ENCODE measurements at places on chromosomes 6 and 20.

DNA sequence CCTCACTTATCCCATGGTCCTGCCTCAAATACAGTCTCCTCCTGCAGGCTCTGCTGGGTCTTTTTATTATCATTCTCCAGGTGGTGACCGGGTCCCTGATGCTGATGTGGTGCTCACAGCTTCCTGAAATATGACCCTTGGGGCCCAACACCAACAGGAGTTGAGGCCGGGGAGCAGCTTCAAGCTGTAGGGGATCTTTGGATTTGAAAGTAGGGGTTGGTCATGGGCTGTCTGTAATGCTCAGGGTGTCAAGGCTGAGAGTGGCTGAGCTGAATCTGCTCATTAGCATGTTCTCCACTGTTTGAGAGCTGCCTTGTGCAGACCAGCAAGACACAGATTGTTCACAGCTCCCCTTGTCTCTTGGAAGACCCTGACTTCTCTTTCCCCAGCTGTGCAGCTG lies 35.5 kb downstream of the HLA-F start:
- no peak for DNase-seq

- no peak for DNase-seq
Measured at GRCh38 chr20:49395183-49395582, 87.3 kb downstream of the KCNB1 start.

DNA sequence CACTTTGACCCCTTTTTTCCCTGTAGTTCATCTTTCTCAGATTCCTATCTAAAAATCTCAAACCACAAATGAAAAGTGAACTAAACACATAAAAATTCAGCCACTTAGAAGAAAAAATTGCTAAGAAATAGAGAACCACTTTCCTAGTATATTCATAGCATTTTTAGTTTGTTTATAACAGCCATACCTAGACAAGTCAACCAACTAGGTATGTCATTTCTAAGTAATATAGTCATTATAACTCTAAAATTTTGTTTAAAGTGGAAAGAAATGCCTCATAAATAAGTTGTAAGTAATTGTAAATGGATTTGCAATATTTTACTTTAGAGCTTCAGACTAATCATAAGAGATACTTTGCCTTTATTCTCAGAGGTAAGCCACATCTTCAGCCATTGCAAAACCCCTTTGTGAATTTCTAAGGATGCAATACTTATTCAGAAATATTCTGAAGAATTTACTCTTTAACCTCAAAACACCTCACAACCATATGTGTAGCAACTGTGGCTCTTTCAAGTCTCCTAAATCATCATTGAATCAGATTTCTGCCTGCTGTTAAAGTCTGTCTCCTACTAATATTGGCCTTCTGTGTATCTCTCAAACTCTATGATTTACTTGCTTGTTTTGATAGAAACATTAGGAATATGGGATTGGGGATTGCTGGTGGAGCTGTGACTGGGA lies 6.9 kb upstream of the SUMO4 start:
- DNase-seq, result no peak

DNA sequence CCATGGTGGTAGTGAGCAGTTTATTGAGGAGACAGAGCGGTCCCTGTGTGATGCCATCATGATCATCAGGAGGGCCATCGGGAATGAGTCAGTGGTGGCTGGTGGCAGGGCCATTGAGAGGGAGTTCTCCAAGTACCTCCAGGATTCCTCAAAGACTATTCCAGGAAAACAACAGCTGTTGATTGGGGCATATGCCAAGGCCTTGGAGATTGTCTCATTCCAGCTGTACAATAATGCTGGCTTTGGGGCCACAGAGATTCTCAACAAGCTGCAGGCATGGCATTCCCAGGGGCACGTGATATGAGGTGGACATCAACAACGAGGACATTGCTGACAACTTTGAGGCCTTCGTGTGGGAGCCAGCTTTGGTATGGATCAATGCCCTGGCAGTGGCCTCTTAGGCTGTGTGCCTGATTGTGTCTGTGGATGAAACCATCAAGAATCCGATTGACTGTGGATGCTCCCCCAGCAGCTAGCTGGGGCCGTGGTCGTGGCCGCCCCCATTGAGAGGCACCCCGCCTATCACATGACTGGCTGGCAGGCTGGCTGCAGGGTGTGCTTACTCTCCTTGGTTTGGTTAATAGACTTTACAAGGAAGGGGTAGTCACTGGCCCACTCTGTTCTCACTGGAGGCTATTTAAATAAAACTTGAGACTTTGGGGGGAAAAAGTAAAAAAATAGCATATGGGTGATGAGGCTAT lies 16.7 kb downstream of the RAET1E start:
- no peak for DNase-seq

- DNase-seq, result no peak
Measured at GRCh38 chr6:44219053-44219814, 2.5 kb downstream of the MYMX start.

GRCh38 chr6:24922170-24922569 lies 13.6 kb downstream of the RIPOR2 start:
- no peak for DNase-seq

GRCh38 chr6:135231469-135231844 lies 50.3 kb downstream of the MYB start:
- DNase-seq, result no peak

DNA sequence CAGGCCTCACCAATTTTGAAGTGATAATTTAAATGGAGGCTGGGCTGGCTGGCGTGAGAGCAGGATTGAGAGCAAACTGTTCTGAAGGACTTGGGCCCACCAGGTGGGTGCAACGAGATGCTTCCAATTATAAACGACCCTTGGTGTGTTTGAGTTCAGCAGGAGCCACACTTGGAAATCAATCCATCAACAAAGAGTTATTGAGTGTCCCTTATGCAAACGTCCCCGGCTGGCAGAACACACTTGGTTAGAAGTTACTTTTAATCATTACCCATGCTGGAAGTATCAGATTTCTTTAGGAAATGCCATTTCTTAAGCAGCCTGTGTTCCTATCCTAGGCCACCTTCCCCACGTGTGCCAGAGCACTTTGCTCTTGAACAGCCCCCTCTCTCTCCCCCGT lies 37.8 kb upstream of the ZNF831 start:
- DNase-seq, result no peak

DNA sequence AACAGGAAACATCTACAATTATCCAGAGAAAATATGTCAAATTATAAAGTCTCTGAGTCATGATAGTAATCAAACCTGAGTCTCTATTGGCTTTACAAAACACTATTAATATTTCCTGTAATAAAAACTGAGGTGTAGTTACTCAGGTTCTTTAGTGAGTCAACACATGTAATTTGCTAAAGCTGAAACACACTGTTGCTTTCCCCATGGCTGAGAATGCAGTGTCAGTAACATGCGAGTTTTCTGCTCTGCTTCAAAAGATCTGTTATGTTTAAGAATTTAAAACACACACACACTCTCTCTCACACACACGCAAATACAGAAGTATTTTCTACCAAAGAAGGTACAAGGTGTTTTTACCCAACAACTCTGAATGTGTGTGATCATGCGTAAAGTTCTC lies 38.6 kb downstream of the ATXN1 start:
- no peak for DNase-seq

DNA sequence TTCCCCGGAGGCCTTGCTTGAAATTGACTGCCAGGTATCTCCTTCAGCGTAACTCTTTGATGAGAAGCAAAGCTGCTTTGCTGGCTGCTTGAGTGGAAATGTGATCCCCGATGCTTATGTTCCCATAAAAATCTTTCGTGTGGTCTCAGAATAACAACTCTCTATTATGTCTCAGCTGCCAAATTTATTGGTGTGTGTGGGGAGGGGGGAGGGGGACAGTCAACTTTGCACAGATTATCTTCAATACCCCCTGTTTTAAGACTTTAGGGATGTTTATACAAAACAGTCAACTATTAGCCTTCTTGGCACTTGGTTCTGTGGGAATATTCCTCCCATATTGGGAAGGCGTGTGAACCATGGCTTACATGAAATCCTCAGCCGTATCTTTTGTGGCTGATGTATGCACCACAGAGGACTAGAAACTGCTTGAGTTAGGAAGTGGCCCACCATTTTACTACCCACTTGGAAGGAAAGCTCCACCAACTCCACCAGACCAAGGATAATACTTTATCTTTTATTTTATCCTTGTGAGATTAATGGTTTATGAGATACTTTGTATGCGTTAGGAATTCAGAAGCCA lies 101.5 kb upstream of the SLC24A3 start:
- no peak for DNase-seq

GRCh38 chr6:56556751-56557540 lies 85.7 kb downstream of the DST start:
- DNase-seq, result no peak

GRCh38 chr6:21590346-21590745 lies 3.2 kb upstream of the SOX4 start:
- no peak for DNase-seq

- no peak for DNase-seq
Measured at GRCh38 chr20:7790189-7790588, 150.1 kb downstream of the HAO1 start.

DNA sequence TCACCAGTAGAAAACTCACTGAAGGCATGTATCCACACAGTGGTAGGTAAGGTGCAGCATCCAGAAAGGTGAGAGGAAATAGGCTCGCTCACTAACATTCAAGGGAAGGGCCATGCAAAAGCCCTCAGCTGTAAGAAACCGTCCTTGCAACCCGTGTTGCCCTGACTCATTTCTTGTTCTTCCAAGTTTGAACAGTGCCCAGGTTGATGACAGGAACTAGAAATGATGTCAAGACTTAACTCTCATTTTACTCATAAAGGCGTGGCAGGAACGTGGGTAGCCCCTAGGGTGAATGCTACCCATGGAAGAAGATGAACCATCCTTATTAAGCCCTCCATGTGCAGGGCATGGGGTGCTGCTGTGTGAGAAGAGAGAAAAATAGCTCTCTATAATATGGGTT lies 187.6 kb downstream of the CD83 start:
- no peak for DNase-seq

DNA sequence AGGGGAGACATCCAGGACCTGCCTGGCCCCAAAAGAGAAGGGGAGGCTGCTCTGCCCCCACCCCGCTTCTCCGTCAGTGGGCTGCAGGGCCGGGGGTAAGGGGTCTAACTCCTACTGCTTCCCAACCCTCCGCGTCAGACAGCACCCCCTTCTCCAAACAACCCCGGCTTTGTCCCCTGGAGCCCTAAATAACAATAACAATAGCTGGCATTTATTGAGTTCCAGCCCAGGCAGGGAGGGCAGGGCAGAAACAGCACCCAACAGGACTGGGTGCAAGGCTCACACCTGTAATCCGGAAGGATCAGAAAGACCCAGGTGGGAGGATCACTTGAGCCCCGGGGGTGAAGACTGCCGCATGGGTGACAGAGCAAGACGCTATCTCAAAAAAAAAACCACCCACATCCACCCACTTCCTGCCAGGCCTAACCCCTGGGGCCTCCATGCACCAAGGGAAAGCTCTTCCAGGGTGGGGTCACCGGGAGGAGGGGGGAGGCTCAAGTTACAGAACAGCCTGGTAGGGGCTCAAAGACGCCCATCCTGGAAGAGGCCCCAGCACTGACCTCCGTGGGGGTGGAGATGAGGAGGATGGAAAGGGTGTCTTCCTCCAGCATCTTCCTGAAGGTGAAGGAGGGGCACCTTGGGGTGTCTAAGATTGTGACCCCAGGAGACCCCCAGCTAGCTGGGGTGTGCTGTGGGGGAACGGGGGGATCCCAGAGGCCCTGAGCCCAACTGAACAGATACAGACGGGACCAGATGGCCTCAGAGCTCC lies 1.3 kb upstream of the FNDC11 start:
- DNase-seq, result no peak

DNA sequence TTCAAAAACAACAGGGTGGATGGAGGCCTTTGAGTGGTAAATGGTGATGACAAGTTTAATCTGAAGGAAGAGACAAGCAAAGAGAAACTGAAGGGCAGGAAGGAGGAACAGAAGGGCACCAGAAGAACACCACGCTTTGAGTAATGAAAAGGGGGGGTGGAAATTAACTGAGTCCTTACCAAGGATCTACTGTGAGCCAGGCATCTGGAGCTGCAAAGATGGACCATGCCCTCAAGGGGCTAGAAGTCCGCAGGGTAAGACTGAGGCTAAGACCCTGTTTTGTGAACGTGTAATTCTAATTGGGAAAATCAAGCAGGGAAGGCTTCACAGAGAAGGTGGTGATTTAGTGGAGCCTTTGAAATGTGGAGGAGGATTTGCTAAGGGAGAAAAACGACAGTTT lies 1.6 kb downstream of the NDRG3 start:
- no peak for DNase-seq

DNA sequence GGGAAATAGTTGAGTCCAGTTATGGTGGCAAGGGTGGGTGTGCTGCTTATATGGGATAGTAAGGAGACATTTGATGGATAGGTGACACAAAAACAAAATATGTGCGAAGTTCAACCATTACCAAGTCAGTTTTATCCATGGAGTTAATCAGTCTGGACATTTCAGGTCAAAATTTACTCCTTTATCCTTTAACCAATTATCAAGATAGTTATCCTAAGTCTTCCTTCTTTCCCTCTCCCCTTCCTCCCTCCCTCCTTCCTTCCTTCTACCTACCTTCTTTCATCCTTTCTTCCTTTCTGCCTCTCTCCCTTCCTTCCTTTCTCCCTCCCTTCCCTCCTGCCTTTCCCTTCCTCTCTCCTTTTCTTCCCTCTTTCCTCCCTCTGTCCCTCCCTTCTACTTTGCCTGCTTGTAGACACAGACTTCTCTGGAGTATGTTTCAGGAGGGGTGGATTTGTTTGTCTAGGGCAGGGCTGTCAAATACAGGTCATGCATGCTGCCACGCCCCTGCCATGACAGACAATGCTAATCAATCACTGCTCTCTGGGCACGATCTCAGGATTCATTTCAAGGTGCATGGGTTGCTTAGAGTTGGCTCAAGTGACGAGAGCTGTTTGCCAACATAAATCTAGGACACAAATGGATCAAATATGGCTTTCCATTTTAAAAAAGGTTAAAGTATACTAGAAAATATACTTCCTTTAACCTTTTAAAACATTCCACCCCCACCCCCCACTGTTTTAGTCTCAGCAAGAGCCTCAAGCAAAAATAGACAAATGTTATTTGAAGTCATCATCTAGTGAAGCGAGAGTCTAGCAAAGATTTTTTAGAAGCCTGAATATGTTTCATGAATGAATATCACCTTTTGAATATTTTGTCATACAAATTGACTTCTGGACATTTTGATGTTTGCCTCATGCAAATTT lies 281.6 kb upstream of the CITED2 start:
- no peak for DNase-seq

GRCh38 chr6:3800850-3801591 lies 48.2 kb upstream of the FAM50B start:
- DNase-seq, result no peak

DNA sequence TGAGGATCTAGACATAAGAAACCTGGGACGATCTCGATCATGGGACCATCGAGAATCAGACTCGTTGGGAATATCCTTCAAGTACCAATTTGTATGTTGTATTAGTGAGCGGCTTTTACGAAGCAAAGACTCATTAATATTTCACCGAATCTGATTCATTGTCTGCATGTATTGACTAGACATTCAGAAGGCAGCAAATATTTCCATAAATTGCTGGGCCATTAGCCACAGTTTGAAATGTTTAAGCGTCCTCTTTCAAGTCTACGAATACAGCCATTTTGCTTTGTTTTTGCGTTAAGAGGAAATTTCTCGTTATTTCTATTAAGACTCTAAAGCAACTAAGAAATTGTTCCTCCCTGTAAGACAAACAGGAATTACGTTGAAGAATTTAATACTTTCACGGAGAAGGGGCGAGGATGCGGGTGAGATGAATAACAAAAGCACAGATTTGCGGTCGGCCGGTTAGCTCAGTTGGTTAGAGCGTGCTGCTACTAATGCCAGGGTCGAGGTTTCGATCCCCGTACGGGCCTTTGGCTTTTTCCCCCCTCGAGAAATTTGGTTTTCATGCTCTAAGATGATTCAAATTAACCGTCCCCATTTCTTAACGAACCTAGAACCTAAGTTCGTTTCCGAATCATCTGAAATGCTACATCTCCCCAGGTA lies 18.5 kb downstream of the POM121L2 start:
- DNase-seq, result no peak

GRCh38 chr20:62856931-62857619 lies 4.5 kb downstream of the TCFL5 start:
- DNase-seq, result no peak
